Left colon (tissue), 2 donors: ENCODE measurements at places on chromosomes 12 and 14. TPM values are rescaled to one million over a fixed set of nuclear protein-coding genes. Genes with fewer than 3 reads are reported as not detected.

DNA sequence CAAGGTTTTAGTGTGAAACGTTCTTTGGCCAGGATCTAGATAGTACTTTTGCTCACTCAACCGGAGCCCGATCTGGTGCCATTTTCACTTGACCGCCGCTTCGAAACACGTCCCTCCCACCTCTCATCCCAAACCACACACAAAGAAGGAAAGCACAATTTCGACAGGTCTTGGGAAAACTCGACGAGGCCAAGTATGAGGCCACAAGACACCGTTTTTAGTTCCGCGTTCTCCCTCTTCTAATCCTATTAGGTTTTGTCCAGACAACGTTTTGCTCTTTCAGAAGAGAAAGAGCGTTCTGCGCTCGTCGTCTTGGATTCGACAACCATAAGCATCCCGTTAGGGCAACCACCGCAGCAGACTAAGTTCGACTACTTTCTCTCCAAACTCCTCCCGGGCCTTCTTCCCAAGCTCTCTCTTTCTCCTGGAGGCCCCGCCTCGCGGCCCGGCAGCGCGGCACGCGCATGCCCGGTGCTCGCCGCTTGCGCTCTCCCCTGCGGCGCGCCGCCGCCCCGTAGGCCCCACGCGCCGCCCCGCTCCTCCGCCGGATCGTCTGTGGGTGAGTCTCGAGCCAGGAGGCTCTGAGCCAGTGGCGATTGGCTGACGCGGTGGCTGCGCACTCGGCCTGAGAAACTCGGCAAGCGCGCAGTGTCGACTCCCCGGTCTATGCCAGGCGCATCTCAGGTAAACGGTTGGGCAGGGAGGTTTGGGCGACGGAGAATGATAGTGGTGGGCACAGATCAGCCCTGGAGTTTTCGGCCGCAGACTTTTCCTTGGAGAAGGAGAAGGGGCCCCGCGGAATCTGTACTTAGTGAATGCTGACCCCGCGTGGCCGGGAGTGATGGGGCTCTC, at the start of gene MIPOL1:
Gene MIPOL1, plus strand, starts transcription at position 517 of the 852 bp plus-strand sequence. CDS start 49,952 bp downstream, outside the sequence.
- DNase-seq = peak; percentile 77

GRCh38 chr12:124829008-124829707, 34.5 kb downstream of the SCARB1 start:
- no peak for DNase-seq

The NUDT14 gene
- total RNA-seq = 45.6 TPM

The EPYC gene
- total RNA-seq = not detected
